ENCODE measurements at places on chromosomes 5 and 9.

DNA sequence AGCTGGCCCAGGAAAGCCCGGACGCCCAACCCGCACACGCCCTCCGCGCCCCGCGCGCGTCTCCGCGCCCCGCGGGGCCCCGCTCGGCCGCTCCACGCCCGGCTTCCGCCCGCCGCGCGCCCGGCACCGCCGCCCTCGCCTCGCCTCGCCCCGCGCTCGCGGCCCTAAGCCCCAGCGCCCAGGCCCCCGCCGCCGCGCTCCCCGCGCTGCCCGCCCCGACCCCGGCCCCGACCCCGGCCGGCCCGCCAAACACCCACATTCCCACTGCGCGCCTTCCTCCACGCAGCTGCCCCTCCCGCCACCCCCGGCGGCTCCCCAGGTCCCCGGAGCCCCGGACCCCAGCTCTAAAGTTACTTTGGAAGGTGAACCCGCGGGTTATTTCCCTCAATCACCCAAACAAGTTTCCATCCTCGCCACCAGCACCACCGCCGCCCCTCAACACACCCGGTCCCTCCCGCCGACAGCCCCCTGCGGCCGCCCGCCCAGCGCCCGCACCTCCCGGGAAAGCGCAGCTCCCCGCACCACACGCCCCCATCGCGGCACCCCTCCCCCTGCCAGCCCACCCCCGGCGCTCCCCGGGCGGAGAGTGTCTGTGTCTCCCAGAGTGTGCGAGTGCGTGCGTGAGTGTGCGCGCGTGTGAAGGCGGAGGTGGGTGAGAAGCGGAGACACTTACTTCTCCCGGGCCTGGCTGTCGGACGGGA, 439 bp downstream of the SSBP2 start:
- peak; percentile 40 for DNase-seq

GRCh38 chr5:163893281-163893680, 387.9 kb downstream of the MAT2B start:
- DNase-seq, result no peak

DNA sequence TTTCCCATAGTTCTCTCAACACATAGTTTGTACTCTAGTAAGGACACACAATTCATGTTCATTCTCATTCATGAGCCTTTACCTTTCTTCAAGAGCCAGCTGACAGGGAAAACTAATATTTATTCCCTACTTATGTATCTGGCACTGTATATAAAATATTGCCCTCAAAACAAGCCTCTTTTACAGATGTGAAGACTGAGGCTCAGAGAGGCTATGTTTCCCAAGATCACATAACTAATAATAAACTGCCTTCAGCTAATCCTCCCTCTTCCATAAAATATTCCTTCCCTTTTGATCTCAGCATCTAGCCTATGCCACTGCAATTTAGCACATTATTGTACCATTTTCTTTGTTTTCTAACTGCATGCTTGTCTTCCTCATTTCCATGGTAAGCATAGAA, 18.2 kb downstream of the ALDOB start:
- no peak for DNase-seq

DNA sequence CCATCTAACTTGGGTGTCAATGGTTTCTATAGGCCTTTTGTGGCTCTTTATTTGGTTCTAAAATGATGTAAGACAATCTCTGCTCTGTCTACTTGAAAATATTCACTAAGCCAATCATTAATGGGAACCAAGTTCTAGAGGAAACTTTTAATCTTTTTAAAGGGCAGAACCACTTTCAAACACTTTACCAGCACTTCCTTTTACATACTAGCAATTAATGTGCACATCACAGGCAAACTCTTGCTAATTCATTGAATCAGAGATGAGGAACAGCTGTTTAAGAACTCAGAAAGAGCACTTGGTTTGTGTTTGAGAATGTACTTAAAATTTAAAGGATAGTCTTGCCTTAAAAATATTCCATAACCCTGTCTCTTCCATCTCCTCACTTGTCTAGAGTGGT, 83.4 kb downstream of the PAPPA start:
- DNase-seq, result no peak

DNA sequence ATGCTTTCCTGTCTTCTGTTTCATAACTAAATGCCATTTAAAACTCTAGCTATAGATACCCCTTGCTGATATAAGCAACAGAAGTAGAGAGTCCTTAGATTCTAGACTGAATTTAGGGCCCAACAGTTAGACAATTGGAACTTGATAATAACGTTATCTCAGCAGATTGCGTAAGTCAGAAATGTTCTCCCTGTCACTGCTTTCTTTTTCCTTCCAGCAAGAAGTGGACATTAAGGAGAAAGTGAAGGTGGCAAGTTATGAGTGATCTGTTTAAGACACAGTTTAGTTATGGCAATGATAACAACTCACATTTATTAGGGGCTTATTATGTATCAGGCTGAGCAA, 6.9 kb upstream of the GLIS3 start:
- no peak for DNase-seq
